Stimulated activated CD4-positive, alpha-beta T cell treated with anti-CD3 and anti-CD28 coated beads, Interleukin-4, amount 100 ng/mL, for 48 hours (primary cell): ENCODE measurements at places on chromosomes 5 and 9.

- no peak for DNase-seq
Measured at GRCh38 chr5:34599471-34600117, 56.5 kb upstream of the RAI14 start.

DNA sequence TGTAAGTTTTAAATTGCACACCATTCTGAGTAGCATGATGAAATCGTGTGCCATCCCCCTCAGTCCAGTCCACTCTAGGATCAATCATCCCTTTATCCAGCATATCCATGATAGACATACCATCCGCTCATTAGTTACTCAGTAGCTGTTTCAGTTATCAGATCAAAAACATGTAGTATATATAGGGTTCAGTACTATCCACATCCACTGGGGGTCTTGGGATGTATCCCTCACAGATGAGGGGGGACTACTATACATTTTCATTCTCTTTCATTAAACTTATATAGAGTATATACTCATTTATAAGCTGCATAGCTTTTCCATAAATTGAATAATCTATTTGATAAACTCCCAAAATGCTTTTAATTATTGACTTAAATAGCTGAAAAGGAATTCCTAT, 67.6 kb downstream of the MEIKIN start:
- DNase-seq = no peak

DNA sequence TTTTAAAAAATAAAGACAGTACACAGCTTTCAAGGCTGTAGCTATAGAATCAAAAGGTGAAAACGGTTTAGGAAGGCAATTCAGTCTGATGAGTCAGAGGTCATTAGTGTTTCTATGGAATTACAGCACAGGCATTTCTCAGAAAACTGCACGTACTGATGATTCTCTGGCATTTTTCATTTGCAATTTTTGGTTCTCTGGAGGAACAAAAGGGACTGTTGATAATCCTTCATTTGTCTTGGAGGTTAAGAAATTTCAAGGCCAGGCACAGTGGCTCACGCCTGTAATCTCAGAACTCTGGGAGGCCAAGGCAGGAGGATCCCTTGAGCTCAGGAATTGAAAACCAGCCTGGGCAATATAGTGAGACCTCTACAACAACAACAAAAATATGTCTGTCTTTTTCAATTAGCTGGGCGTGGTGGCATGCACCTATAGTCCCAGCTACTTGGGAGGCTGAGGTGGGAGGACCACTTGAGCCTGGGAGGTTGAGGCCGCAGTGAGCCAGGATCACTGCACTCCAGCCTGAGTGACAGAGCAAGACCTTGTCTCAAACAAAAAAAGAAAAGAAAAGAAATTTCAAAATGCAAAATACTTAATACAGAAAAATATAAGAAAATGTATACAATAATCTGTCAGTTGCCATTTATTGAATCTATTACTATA, 27.3 kb downstream of the NR6A1 start:
- DNase-seq = no peak

GRCh38 chr9:115275753-115276152, 157.8 kb upstream of the TNC start:
- no peak for DNase-seq

DNA sequence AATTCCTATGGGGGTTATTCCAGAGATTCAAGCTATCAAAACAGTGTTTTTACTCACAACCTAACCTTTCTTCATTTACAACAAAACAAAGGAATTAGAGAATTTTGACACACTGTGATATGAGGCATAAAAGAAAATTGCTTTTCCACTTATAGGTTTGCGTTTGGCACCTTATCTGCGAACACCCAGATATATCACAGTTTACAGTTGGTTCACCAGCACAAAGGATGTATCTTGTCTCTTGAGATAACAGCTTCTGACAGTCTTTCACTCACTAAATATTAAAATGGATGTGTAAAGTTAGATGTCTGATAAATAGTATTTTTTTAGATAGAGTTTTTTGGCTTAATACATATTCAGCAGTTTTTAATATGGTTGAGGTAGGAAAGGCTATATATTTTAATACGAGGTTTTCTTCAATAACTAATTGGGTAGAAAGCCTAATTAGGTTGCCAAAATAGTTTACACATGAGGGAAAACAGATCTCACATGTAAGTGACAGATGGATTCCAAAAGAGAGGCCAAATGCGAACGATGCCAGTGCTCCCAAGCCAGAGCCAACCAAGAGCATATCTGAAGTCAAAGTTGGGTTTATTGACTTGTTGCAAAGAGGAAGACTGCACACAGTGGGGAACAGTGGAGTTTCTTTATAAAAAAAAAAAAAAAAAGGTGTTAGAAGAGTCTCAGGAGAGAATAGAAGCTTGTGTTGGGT, 1495.2 kb downstream of the MAT2B start:
- no peak for DNase-seq

- DNase-seq = no peak
Measured at GRCh38 chr9:104899759-104900247, 28.2 kb downstream of the ABCA1 start.

DNA sequence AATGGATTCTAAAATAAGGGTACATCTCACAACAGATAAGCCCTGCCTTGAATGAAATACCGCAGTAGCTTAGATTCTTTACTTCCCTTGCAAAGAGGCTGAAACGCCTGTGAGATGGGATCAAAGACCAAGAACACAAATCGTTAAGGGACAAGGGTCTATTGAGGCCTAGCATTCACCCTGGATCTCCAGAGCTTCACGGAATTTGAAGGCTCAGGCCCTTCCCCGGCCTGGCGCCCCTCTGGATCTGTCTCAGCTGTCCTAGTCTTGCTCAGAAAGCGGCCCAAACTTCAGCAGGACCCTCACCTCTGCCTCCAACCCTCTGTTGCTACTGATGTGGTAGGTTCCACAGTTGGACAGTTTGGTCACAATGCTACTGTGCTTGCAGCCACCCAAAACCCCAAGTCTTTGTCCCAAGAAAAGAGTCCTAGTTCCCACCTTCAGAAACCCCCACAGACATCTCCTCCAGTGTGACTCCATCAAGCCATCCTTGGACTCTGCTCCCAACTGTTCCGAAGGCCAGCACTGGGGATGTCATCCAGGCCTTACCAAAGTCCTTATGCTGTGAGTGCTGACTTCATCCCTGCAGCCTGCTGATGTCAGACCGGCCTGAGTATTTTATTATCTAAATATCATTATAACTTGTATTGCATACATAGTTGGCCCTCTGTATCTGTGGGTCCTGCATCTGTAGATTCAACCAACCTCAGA, 9.4 kb downstream of the CORO2A start:
- no peak for DNase-seq

- DNase-seq = no peak
Measured at GRCh38 chr5:169106911-169107706, 193.8 kb downstream of the SLIT3 start.

DNA sequence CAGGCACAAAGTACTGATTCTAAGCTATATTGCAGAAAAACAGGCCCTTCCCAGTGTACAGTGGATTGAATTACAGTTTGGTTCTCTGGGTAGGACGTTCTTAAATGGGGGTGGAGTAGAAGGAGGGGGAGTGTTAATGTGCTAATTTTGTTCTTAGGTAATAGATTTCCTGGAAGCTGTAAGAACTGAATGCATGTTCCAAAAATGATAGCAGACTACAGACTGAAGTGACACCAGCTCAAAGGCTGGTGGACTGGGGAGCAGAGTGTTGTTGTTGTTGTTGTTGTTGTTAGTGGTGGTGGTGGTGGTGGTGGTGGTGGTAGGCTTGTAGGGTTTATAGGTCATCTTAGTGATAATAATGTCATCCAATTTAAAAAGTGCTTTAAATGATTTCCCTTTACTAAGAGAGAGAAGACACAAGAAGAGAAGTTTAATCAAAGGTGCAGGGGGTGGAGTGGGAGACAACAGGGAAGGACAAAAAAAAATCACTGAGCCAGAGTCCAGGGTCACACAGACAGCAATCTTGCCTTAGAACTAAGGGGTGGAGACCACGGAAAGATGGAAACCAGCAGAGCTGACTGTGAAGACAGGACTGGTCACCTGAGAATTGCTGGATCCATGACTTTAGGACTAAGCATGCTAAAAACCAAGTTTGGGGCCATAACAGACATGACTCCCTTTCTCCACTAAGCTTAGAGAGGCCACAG, 27.0 kb downstream of the TTLL11 start:
- no peak for DNase-seq

GRCh38 chr9:5835808-5836207, 2.9 kb upstream of the ERMP1 start:
- no peak for DNase-seq

DNA sequence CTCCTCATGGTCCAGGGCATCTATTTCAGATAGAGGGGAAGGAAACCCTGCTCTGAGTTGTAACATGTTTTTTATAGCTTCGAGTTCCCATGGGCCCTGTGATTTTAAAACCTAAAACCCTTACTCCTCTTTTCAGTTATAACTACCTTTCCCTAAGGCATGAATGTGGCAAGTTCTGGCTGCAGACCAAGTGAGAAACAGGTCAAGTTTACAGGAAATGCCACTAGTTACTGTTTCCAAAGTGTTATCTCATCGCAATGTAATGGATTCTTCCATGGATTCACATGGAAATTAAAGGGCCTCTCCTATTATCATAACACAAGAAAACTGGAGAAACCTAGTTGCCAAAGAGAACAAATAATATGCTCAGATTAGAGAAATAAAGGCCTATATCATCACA, 574.5 kb upstream of the GRAMD2B start:
- DNase-seq = no peak

- no peak for DNase-seq
Measured at GRCh38 chr9:14992516-14992915, 82.3 kb upstream of the FREM1 start.

- DNase-seq = peak; percentile 85
Measured at GRCh38 chr9:37800631-37801286, at the start of gene DCAF10. Gene DCAF10 (plus strand): TSS chr9:37800797. CDS start chr9:37800867, 70 bp downstream.

GRCh38 chr5:129973716-129974426, 69.6 kb downstream of the CHSY3 start:
- DNase-seq = no peak

GRCh38 chr9:17315341-17315740, 180.5 kb downstream of the CNTLN start:
- DNase-seq = no peak

DNA sequence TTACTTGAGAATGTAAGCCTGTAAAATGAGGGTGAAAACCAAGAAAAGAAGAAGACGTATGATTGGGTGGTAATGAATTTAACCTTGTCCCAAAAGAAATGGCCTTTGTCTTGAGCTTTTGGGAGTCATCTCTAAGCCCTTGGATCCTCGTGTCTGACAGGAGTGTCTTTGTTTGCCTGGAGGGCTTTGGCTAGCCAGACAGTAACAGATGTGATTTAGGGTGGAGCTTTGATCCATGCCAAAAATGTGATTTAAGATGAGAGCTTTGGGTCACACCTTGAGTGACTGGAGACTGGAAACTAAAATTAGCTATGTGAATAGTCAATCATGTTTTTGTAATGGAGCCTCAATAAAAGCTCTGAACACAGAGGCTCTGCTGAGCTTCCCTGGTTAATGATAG, 25.9 kb upstream of the ZFAND5 start:
- DNase-seq = no peak

DNA sequence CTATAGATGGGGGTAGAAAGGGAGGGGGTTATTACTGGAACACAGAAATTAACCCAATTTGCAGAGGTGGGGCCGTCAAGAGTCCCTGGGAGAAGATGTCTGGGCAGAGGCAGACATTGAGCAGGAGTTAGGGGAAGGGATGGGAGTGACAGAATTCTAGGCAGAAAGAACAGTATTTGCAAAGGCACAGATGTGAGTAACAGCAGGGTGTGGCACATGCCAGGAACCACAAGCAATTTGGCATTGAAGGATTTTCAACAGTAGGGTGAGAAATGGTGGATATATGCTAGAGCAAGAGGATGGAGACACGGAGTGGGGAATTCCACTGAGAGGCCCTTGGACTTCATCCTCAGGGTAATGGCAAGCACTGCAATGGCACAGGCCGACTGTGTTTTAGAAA, 71.6 kb upstream of the FRRS1L start:
- no peak for DNase-seq

GRCh38 chr9:137823986-137824771, 53.4 kb upstream of the CACNA1B start:
- DNase-seq = no peak

DNA sequence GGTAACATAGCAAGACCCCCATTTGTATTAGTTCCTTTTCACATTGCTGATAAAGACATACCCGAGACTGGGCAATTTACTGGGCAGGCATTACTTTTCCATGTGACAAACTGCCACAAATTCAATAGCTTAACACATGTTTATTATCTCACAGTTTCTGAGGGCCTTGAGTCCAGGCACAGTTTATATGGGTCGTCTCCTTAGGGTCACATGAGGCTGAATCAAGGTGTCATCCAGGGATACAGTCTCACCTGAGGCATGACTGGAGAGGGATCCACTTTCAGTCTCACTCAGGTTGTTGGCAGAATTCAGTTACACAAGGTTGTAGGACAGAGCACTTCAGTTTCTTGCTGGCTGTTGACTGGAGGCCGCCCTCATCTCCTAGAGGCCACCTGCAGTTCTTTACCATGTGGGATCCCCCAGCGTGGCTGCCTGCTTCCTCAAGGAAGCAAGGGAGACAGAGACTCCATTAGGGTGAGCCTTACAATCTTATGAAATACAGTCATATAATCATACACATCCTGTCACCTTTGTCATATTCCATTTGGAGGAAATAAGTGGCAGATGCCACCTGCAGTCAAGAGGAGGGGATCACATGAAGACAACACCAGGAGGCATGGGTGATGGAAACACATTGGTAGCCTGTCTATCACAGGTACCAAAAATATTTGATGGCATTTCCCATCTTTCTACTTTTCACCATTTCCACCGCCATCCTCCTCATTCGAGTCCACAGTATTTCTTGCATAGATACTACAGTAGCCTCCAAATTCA, 15.1 kb upstream of the ERAP1 start:
- DNase-seq = no peak

DNA sequence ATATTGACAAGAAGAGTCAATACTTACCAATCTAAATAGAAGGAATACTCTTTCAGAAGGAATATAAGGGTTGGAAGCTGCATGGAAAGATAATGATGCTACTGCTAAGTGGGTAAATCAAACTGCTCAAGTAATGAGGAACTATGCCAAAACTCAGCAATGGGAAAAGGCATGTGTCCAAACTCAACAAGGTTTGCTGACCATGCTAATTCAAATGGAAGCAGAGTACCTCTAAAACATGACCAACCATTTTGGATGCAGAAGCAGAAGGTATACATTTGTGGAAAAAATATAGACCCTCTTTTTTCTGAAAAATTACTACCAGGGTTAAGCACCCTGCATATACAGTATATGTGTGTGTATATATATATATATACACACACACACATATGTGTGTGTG, 21.1 kb downstream of the TMEM232 start:
- DNase-seq = no peak

DNA sequence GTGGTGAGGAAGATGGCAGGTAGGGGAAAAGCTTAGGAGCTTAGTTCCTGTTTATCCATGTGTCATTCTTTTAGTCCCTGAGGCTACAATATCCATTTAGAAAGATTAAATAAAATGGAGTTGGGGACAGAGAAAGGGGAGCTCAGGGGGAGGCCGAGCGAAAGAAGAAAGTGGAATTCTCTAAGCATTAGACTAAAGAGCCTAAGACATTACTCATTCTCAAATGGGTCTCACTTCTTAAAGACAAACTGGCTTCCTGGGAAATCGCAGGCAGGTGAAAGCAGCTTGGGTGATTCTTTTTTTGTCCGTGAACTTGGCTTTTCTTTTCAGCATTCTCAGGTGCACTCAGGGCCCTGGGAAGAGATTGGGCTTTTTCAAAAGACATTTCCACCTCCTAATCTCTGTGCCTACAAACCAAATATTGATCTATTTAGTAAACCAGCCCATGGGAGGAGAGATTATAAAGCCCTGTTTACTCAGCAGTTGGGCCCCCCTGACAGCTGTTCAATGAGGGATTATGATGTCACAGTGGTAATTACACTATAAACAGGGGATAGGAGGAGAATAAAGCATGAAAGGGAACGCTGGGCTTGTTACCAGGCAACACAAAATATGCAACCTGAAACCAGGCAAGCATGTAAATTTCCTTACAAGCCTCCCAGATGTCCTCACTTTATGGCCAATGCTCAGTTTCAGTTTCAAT, 584.0 kb downstream of the ACTL7B start:
- DNase-seq = no peak
